ENCODE measurements at places on chromosomes 13 and 19.

DNA sequence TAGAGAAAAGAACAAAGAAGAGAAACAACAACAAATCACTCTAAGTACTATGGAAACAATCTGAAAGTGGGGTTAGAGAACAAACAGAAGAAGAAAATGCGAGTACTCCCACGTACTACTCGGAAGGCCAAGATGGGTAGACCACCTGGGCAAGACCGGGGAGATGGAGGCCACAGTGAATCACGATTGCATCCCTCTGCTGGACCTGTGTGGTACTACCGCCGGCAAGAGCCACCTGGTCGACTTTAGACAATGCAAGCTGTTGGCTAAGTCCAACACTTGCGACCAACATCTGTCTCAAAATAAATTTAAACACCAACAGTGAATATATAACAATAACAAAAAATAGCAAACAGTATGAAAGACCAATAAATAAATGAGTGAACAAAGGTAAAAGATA, 45.5 kb upstream of the ZNF91 start:
- no peak for DNase-seq

DNA sequence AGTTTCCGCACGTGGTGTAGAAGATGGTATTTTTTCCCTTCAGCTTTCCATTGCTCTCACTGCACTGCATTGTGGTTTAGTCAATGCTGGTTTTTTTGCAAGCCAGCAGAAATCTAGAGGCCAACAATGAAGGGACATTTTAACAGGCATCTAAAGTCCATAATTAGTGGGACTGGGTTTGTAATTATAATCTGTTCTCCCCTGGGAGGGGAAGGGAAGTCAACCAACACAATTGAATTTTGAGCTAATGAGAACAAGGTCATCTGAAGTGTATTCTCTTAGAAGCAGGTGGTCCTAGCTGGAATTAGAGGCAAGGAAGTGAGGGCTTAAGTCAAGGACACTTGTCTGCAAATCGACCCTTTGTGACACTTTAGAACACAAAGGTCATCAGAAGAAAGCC, 156.4 kb downstream of the MYO16 start:
- DNase-seq = no peak

DNA sequence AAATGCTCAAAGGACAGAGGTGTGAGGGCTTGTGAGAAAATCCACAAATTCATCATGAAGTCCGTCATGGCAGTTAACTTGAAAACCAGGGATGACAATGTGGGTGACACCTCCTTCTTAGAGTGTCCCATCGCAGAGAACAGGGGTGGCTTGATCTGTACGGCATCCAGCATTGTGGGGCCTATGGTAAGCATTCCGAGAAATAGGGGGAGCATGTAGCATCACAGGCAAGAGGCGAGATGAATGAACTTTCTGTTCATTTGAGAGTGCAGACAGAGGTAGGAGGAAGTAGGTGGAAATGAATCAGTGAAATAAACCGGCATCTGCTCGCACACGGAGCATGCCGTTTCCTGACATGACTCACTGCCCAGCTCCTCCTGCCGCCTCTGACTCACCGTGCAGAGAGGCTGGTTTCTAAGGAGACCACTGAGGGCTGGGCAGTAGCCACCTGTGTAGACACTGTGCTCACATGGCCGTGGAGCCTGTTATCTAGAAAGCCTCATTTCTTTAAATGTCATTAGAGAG, 339.0 kb downstream of the RFC3 start:
- DNase-seq = peak; percentile 67

DNA sequence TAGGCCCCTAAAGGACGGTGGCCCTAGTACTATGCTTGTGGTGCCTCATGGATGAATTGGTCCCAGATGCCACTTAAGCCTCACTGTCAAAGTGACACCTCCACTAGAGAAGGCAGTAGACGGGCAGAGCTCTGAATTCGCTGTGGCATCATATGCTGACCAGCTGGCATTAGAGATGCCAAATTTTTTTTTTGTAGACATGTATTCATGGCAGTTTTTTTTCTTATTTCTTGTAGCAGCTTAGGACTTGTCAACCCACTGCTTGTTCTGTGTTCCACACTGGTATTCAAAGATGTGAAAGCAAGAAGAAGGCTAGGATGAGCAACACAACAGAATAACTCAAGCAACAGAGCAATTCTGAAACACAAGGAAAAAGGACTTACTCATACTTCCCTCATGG, 212.5 kb downstream of the DLEU7 start:
- DNase-seq = no peak

DNA sequence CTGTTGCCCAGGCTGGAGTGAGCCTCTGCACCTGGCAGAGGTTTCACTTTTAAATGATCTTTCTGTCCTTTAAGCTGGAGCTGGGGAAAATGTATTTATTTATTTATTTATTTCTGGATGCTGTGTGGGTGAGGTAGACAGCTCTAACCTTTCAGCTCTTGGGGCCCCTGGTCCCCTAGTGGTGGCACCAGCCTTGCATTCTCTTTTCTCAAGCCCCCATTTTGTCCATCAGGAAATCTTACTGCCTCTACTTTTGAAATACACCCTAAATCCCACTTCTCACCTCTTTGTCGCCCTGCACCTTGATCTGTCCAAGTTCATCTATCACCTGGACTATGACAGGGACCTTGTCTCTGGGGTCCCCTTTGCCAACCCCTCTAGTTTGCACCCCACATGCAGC, 2.1 kb upstream of the B9D2 start:
- DNase-seq = no peak

- no peak for DNase-seq
Observed at GRCh38 chr19:4124638-4125037, 716 bp upstream of the MAP2K2 start.

GRCh38 chr19:17398902-17399527, 5.0 kb upstream of the CCDC194 start:
- no peak for DNase-seq

GRCh38 chr19:49799798-49800376, 13.2 kb downstream of the FUZ start:
- DNase-seq = no peak

- no peak for DNase-seq
Observed at GRCh38 chr19:995051-995827, 5.0 kb upstream of the GRIN3B start.

DNA sequence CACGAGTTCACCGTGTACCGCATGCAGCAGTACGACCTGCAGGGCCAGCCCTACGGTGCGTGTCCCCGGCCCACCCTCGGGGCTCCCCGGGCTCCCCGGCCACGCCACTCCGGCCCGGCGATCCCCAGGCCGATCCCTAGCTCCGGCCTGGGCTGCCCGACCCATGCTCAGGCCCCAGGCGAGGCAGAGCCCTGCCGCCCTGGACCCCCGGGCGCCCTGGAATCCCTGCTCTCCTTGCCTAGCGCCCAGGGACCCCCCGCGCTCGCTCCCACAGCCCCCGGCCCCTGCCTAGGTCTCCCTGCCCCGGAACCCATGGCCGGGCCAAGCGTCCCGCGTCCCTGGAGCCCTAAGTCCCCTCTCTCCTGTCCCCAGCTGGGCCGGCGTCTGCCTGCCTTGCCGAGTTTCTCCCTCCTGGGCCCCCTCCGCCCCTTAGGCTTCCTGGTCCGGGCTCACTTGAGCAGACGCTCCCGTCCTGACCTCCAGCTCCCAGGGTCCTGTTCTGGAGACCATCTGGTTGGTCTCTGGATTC, 494 bp downstream of the NCLN start:
- no peak for DNase-seq

DNA sequence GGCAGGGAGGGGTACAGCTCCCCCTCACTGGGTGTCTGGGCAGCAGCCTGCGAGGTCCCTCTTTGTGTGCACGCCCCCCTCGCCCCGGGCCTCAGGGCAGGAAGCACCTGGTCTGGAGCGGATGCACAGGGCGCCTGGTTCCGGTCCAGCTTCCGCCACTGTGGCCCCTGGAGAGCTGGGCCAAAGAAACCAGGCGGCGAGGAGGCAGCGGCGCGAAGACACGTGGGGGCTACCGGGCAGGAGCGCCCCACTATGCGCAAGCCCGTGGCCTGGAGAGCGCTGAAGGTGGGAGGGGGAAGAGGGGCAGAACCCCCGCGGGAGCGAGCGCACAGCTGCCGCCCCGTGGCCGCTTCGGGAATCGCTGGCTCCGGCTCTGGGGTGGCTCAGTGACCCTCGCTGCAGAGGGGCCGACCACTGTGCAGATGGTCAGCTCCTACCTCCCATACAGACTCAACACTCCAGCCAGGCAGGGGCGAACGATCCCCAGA, 1.7 kb upstream of the LYL1 start:
- DNase-seq = peak; percentile 62

DNA sequence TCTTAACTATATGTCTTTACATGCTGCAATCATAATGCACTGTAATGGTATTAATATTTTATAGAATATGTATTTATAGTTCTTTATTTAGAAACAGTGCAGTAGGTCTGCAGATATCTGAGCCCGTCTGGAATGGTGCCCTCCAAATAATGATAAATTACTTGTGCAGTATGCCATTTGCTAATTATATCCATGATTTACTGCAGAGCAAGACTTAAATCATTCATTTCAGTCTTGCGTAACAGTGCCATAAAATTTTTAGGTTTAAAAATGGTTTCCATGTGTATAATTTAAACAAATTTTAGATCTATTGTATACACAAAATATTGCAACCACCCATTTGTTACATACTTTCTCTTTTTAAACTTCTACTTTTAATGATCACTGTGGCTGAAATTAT, 175.1 kb downstream of the ZNF536 start:
- no peak for DNase-seq

DNA sequence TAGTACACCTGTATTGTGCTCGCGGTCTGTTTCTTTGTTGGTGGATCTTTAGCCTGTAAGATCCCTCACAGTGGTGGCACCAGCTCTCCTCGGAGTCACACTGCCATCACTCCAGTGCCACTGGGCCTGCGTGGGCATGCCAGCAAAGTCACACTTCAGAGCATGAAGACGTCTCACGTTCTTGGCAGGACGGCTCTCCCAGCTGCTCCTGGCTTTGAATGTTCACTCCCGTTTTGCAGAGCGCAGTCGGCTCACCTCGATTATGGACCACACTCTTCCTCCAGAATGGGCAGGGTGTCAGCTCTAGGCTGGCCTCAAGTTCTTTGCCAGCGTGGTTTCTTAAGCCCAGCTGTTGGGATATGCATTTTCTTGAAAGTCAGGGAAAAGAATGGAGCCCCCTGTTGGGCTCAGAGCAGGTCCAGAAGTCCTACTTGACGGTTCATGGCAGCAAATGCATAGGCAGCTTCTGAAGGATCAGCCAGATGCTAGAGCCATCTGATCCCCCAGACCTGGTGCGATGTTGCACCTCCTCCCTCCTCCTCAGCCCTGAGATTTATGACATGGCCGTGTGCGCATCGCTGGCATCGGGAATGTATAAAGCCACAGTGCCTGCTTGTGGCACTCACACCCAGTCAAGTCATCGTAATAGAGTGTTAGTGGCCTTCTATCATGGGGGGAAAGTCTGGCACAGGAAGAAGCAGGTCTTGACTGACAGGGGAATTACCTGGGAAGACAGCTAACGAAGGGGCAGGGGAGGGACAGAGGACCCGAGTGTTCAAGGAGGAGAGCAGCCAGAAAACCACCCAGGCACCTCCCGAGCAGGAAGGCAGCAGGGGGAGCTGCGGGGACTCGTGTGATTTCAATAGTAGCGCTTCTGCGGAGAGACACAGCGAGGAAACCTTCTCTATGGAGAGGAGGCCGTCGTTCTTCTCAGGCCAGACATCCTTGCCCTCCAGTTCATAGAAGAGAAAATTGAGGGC, 40.2 kb upstream of the NPAS1 start:
- DNase-seq = no peak

- no peak for DNase-seq
Observed at GRCh38 chr13:111322001-111322915, 1.8 kb downstream of the TEX29 start.

DNA sequence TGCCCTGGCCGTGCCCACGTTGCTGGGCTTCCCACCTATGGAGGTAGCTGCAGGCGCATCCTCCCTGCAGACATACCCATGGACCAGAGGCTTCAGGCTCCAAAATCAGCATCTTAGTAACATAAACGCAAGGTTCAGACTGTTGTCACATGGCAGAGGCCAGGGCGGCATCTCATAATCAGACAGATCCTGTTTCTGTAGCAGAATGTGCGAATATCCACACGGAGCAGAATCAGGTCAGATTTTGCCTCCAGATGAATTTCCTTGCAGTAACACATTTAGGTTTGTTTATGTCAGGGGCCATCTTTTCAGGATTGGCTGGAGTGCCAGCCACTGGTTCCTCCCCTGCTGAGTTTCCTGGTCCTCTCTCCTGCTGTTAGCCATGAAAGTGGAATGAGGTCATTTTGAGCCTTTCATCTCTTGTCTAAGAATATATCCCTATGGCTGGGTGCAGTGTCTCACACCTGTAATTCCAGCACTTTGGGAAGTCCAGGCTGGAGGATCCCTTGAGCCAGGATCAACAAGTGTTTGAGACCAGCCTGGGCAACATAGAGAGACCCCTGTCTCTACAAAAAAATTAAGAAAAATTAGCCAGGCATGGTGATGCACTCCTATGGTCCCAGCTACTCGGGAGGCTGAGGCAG, 20.5 kb downstream of the SMARCA4 start:
- DNase-seq = no peak

DNA sequence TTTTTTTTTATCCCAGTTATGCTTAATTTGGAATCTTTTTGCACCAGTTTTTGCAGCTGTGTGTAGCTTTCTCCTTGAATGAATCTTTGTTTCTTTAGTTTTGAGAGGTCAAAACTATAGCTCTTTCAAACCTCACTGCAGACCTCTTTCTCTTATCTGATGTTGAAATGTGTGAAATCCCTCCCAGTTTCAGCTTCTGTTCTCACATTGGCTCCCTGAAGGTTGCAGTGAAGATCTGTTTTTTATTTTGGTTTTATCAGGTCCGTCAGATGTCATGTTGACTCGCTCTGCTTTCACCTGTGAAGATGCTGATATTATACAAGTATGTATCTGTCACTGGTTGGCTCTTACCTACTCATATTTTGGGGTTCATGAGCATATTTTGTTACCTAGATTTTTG, 372.0 kb downstream of the RFC3 start:
- DNase-seq = no peak

DNA sequence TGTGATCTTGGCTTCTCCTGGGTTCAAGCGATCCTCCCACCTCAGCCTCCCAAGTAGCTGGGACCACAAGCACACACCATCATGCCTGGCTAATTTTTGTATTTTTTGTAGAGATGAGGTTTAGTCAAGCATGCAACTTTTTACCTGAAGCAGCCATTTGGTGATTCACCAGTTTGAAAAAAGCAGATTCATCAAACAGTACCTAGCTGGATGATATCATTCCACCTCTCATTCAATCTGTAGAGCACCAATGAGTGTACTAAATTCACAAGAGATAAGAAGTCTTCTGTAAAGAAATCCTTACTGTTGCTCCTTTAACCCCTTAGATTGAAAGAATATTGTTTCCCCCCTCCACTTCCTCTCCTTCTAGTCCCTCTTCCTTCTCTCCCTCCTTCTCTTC, 261.1 kb upstream of the RFC3 start:
- no peak for DNase-seq
